RPMI7951 (cell line): ENCODE measurements at places on chromosomes 6 and 20.
A peak's percentile ranks its signal among the peaks of the same experiment; 100 is the strongest.

DNA sequence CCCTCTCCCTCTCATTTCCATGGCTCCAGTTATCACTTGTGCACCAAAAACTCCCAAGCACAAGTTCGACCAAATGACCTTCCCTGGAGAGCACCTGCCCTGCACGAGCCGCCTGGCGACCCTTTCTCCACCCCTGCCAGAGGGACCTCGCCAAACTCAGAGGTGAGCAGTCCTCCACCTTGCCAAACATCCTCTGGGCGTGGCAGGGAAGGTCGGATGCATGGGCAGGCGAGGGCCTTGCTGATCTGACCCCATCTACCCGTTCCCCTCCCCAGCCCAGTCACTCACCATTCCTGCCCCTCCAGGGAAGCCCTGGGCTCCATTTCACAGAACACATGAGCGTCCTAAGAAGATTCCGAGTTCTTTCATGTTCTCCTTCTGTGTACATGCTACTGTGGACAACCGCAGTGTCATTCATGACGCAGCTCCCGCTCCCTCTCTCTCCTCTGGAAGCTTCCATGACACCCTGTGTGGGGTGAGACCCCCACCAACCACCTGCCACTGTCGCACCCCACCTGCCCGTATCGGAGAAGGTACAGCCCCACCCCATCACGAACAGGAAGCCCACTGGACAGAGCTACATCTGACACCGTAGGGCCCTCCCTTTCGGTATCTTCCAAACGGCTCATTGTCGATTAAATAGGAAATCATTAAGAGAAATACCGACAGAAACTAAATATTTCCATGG lies 104.3 kb downstream of the DACT2 start:
- no peak for DNase-seq

- peak; percentile 14 for DNase-seq
Observed at GRCh38 chr20:5316188-5317158, at the start of gene PROKR2. PROKR2 (minus strand) TSS chr20:5316954; CDS start chr20:5314369, 2,585 bp downstream.

DNA sequence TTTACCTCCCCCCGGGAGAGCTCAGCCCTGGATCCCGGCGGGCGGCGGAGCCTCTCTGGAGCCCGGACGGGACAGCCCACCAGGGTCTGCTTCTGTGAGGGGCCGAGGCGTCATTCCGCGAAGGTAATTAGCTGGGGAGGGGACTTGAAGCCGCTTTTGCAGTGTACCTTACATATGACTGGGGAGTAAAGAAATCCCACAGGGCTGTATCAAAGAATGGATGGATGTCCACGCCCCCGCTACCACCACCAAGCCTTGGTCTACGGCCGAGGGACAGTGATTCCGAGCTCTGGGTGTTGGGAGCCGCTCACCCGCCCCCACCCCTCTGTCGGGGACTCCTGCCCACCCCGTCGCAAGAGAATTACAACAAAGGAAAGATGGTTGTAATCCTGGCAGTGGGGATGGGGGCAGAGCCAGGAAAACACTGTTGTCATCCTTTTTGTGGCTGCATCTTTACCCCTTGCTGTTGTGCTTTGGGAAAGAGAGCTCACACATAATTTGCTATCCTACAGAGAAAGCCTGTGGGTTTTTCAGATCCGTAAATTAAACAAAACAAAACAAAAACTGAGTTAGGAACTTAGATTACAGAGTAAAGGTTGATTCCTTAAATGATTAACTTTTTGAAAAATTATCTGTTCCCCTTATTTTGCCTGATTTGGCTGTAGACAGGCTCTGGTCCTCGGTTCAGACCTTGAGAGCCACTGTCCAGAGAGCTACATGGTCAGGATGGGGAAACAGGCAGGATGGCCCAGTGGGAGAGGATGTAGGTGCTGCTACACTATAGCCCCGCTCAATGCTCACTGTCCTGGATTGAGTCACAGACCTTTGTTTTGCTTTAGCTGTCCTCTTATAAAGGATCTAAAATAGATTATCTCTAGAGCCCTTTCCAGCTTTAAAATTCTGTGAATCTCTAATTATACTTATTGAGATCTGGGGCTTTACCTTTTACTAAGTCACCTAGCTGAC lies 997 bp upstream of the FBXO30 start:
- DNase-seq, result peak; percentile 35

GRCh38 chr6:1630212-1630770 lies 20.6 kb downstream of the FOXC1 start:
- DNase-seq, result no peak

DNA sequence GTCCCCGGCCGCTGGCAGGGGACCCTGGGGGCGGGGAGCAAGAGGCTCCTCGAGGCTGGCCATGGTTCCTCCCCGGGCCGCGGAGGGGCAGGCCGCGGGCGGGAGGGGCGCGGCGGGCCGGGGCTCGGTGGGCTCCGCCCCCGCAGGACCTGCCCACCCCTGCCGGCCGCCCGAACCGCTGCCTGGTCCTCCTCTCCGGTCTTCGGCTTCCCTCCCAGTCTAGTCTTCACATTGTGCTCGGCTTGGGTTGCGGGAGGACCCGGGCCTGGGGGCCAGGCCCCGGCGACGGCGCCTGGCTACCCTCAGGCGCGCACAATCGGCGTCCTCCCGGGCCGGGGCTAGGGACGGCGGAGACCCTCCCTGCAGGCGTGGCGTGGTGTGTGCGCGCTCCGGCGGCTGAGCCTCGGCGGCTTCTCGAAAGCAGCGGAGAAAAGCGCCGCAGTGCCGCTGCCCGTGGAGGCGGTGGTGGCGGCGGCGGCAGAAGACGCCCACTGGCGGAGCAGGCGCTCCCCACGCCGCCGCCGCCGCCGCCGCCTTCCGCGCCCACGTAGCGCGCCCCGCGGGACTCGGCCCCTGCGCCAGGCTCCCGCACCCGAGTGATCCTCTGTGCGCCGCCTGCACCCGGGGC lies at the start of gene PDE10A:
Gene PDE10A (minus strand): TSS at position 493 of the 628 bp plus-strand sequence. CDS start 430 bp downstream, at position 63.
- peak; percentile 67 for DNase-seq

DNA sequence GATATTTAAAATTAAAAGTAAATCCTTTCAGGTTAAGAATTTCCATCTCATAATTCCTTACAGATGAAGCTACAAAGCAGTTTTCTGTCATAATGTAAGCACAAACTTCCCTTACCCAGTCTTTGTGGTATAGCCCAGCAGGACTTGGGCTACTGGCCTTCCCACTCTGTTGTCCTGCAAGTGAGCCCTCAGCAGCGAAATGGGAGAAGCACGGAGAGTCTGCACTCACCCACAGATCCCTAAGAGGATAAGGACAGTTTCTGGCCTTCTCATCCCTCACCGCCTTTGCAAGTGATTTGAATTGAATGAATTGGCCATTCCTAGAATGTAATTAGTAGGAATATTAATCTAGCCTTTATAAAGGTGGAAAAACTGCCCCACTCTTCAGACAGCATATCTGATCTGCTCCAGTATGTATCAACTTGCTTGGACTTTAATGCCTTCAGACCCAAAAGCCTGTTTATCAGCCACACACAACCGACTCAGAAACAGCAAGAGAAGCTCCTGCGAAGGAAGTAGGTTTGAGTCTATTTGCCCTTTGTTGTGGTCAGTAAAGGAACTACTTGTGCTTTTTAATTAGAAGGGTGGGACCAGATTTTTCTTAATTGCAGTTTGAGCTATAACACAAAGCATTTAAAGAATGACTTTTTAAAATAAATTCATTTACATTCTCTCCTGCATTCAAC lies 29.9 kb upstream of the PRDM1 start:
- no peak for DNase-seq

- no peak for DNase-seq
Observed at GRCh38 chr6:84743616-84744015, 20.8 kb downstream of the TBX18 start.
